T-helper 9 cell (primary cell): ENCODE measurements at places on chromosomes 2 and 18.

- no peak for DNase-seq
Observed at GRCh38 chr2:231059756-231060155, 3.1 kb downstream of the PSMD1 start.

GRCh38 chr2:19536136-19536535 is 177.7 kb upstream of the OSR1 start:
- DNase-seq, result no peak

GRCh38 chr18:13611142-13611600 is 115.2 kb downstream of the FAM210A start:
- DNase-seq, result peak; percentile 18

DNA sequence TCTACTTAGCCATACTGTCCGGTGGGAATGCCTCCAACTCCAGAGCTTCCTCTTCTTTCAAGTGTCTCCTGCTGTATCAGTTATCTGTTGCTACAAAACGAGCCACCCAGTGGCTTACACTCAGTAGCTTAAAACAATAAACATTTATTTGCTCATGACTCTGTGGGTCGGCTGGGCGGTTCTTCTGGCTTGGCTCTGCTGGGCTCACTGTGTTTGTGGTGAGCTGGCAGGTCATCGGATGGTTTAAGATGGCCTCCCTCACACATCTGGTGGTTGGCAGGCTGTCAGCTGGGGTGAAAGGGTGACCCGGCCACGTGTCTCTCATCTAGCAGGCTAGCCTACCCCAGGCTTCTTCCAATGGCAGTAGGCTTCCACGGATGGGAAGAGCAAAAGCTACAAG is 122.4 kb upstream of the SLC1A4 start:
- DNase-seq, result no peak

DNA sequence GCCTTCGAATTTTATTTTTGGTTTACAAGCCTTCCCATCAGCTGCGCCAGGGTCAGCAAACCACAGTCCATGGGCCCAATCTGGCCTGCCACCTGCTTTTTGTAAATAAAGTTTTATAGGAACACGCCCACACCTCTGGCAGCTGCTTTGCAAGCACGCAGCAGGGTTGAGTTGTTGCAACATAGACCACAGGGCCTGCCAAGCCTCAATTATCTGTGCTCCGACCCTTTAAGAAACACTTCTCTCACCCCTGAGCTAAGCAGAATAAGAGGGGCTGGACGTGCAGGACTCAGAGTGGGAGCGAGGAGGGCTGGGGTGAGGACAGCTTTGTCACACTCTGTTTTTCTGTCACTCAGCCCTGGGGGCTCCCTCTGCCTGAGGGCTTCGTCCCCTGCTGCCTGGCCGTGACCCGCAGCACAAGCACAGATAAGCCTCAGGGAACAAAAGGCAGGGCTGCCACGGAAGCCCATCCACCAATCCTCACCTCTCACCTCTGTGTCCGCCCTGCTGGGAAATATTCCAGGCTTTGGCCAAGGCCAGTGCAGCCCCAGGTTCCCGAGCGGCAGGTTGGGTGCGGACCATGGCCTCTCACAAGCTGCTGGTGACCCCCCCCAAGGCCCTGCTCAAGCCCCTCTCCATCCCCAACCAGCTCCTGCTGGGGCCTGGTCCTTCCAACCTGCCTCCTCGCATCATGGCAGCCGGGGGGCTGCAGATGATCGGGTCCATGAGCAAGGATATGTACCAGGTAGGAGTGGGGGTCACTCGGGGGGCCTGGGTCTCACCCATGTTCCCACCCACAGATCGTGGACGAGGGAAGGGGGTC is at the start of gene AGXT:
AGXT (plus strand) TSS at position 539 of the 823 bp plus-strand sequence; CDS start at position 581, 42 bp downstream.
- no peak for DNase-seq

DNA sequence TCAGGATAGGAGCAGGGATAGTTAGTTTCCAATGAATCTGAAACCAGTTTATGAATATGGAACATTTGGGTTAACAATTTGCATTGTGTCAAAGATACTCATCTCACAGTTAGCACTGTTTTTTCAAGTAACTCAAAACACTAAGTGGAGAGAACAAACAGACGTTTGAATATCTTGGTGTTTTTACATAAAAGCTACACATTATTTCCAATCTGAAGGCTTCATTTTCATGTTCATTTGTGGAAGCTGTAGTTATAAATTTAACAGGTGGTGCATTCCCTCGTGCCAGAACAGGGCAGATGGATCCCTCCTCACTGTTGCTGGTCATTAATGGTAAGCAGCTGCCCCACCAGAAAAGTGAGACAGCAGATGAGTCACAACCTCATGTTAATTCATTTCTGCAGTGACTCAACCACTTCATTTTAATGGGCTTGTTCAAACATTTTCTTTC is 286.9 kb downstream of the TMX3 start:
- DNase-seq, result no peak

DNA sequence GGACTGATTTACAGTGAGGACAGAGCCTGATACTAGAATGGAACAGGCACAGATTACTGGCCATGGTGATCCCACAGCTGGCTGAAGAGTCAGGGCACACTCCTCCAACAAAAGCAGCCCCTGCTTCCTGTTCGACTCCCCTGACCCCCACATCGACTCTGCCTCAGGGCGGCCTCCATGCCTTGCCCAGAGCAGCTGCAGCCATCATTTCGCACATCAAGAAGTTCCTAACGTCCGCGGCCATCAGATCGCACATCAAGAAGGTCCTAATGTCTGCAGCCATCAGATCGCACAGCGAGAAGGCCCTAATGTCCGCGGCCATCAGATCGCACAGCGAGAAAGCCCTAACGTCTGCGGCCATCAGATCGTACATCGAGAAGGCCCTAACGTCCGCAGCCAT is 192.8 kb upstream of the PXDN start:
- DNase-seq, result no peak

DNA sequence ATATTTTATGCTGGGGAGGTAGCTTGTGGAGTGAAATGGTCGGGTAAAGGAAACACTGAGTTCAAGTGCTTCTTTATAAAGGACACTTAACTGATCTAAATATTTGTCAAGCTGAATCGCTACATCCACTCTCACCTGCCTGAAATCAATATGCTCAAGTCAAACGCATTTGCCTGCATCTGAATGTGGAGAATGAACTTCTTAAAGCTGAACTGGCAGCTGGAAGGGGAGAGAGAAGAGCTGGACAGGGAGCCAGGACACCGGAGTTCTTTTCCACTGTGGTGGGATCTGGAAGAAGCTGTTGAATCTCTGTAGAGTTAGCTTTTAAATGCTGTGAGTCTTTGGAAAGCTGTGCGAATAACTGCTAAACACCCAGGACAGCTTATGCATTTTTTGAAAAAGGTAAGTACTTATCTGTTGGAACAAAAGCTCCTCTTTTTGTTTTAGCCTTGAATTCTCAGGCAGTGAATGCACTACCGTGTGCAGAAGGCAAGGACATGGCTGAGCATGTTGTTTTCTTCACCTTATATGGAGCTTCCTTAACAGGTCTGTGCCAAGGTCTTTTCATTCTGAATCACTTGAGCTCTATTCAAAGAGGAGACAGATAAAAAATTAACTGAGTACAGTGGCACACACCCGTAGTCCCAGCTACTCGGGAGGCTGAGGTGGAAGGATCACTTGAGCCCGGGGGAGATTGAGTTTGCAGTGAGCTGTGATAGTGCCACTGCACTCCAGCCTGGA is 74.2 kb upstream of the KLF7 start:
- DNase-seq, result no peak

DNA sequence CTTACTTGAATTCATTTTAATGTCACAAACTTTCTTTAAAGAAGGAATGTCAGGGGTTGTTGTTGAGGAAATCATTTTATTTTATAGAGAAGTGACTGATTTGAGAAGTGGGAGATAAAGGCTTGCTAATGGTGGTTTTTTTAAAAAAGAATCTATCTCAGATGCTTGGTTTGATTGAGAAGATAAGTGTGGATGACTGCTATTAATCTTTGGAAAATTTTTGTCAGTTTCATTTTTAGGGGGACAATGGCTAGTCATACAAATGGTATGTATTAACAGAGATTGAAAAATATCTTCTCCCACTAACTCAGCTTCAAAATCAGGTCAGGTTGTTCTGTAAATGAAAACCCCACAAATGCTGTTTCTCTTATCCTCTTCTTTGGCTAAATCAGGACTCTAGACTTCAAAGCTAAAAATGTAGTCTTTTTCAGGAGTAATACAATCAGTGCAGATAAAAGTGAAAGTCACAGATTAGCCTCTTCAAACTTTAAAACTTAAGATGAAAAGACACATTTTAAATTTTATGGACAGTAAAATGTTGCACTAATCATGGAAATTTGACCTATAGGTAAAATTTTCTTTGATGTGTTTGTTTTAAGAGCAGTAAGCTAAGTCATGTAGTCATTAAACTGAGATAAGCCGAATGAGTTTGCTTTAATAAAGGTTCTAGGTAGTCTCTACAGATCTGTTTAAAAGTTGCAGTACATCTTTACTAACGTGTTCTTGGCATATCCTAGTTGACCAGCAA is 674.2 kb upstream of the VRK2 start:
- DNase-seq, result no peak

GRCh38 chr18:70450426-70451253 is 161.8 kb downstream of the SOCS6 start:
- DNase-seq, result no peak

- DNase-seq, result no peak
Observed at GRCh38 chr2:120110507-120110906, 97.6 kb downstream of the EPB41L5 start.

DNA sequence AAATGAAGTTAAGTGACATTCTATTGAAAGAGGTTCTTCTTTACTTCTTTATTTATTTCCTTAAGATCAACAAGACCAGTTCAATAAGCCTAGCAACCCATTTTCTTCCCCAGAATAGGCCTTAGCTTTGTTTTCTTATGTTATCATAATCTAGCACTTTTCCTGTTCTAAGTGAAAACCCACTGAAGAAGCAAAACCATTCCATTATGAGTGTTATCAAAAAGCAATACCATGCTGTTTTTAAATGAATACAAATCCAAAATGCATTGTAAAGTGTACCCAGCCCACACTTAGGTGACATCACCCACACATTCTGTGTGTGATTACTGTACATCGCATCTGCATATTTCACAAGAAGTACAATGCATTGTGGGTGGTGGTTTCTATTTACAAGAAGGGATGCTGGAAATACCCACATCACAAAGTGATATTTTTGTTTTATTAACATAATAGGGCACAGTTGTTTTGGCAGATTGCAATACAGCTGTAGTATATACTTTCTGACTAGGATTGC is 679.5 kb downstream of the KCNJ3 start:
- no peak for DNase-seq

- no peak for DNase-seq
Observed at GRCh38 chr2:58517881-58518280, 276.8 kb upstream of the FANCL start.

GRCh38 chr2:177553176-177553884 is 160.8 kb downstream of the AGPS start:
- no peak for DNase-seq

DNA sequence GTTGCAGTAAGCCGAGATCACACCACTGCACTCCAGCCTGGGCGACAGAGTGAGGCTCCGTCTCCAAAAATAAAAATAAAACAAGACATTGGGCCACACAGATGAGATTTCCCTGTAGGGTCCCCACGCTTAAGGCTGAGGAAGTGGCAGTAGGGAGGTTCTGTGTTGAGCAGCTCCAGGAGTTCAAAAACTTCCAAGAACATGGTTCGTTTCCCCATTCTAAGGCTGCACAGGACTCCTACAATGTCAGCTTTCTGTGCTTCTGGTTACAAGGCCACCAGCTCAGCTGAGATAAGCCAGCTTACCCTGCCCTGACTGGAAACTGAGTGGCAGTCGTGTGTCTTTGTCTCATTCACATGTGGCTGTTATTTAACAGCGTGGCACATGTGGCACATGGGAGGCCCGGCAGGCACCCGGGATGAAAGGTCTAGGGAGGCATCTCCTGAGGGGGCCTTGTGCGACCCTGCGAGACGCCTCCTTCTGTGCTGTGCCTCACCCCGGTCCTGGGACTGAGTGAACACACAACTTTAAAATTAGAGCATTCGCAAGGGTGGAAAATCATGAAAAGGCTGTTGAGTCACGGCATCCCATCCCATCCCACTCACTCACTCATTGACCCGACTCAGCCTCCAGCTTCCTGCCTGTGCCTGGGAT is 7.7 kb downstream of the ITGB1BP1 start:
- no peak for DNase-seq

GRCh38 chr18:2538236-2538635 is 33.1 kb downstream of the METTL4 start:
- no peak for DNase-seq

DNA sequence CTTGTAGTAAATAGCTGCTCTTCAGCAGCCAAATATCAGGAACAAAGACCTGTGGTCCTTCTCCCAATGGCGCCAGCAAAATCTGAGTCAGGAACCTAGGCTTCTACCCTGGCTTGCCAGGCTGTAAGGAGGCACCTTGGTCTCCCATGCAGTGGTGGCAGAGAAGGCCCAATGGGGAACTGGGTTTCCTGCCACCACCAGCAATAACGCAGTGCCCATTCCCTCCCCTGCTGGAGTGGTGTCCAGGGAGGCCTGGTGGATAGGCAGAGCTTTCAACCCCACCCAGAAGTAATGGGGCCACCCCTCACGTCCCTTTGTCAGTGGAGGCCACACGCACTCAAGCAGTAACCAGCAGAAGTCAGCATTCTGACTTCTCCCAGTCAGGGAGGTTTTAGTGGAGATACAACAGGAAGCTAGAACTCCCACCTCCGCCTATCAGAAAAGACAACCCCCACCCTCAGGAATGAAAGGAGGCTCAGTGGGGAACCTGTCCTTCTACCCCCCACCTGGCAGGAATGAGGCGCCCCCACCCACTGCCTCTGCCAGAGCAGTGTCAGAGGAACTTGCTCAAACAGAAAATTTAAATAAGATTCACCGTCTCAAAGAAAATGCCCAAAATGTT is 132.4 kb downstream of the COPS8 start:
- DNase-seq, result no peak

- DNase-seq, result no peak
Observed at GRCh38 chr2:12587228-12587627, 129.5 kb upstream of the TRIB2 start.

DNA sequence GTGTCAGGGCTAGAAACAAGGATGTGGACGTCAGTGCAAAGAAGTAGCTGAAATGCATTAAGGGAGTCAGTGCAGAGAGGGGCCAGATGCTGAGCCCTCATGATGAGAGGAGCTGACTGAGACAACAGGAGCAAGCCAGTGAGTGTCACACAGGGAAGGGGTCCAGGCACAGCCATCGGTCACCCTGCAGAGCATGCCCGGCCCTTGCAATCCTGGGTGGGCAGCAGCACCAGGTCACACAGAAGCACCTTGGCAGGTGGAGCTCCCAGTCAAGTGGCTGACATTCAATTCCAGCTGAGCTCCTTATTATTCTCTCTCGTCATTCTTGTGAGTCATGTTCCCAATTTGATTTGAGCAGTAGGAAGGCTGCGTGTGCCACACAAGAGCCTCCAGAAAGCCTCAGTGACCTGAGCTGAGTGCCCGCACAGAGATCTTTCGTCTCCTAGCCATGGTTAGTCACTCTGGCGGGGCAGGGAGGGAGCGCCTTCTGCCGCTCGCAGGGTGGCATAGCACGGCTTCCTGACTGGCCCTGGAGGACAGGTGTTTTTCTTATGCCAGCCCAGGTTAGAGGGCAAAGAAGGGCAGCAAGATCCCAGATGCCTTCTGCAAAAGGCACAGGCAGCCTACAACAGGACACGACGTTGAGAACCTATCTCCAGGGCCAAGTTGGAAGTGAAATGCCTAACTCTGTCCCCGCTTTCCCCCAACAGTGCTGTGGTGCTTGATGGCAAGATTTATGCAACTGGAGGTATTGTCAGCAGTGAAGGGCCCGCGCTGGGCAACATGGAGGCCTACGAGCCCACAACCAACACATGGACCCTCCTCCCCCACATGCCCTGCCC is 220.9 kb downstream of the ATAD2B start:
- no peak for DNase-seq
